ENCODE measurements at places on chromosomes 7 and 10.

DNA sequence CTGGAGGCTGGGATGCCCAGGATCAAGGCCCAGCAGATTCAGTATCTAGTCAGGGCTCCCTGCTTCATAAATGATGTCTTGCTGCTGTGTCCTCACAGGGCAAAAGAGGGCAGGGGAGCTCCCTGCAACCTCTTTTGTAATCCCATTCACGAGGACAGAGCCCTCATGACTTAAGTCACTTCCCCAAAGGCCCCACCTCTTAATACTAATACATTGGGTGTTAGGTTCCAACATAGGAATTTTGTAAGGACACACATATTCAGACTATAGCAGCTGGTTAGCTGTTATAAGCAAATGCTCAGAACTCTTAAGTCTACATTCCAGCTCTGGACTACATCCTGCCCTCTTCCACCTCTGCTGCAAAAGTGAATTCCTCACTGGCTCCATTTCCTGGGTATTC, 63.0 kb downstream of the VOPP1 start:
- DNase-seq, result no peak

DNA sequence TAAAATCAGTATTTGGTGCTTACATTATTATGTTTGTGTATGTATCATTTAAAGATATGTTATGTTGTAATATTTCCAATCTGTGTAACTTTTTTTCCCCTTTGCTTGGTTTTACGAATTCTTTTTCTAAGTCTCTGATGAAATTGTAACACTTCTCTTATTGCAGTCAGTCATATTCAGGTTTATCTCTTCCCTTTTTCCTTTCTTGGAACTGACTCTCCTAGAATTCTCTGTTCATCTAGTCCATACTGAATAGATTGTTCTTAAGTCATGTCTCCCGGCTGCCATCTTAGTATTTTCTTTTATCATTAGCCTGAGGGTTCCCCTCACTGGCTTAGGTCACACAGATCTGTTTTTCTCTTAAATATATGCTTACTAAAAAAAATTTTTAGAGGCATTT, 44.6 kb downstream of the PHTF2 start:
- no peak for DNase-seq

DNA sequence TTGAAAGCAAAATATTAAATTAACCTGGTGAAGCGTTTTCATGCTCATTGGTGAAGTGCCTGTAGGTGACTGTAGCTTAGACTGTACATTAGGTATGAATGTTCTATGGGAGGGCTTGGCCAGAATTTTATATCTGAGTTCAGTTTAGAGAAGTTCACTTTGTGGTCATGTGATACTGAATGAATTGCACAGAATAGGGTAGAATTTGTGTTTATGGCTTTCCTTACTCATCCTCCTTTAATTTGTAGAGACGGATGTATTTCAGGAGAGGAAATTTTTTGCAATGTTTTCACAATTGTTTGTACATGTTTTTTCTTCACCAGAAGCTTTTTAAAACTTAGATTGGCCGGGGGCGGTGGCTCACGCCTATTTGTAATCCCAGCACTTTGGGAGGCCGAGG, 32.3 kb downstream of the REEP3 start:
- DNase-seq, result no peak

DNA sequence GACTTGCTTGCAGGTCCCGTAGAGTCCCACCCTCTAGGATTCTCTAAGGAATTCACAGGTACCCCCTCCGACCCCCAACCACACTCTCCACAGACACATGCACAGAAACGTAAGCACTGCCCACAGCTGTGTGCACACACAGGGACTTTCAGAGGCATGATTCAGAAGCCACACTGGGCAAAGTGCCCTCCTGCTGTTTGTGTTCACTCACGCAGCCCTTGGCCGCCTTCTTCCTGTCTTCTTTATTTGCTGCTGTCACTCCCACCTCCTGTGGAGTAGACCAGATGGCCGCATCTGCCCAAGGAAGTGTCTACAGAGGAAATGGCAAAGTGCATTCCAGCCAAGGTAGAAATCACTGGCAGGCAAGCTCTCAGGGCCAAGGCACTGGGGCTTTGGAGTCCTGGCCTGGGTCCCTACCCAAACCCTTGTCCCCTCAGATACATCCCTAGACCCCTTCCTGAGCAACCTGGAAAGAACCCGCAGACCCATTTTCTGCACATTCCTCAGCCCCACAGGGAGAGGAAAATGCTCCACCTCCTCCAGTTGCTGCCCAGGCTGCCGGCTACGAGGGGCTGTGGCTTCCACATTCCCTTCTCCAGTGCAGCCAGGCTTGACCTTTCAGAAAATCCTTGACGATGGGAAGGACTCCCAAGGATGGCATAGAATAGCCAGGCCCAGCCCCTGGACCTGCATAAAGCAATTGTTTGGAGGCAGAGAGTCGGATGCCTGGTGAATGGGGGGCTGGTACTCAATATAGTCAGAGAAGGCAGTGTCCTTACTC, 21.6 kb upstream of the GIMAP8 start:
- no peak for DNase-seq

DNA sequence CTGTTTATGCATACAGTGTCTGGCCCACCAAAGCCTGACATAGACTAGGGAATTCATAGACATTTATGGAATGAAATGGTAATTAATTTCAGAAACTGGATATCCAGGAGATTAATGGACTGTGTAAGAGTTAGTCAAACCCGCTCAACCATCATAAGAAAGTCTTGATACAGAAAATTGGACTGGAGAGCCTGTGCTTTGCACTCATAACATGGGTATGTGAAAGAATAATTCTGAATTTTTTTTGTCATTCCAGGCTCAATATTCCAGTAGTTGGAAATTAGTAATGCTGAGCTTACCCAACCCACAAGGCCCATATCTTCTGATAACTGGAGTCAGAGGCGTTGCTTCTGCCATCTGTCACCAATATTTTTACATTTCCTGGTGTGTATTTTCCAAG, 799.7 kb upstream of the IGFBP3 start:
- DNase-seq, result no peak

DNA sequence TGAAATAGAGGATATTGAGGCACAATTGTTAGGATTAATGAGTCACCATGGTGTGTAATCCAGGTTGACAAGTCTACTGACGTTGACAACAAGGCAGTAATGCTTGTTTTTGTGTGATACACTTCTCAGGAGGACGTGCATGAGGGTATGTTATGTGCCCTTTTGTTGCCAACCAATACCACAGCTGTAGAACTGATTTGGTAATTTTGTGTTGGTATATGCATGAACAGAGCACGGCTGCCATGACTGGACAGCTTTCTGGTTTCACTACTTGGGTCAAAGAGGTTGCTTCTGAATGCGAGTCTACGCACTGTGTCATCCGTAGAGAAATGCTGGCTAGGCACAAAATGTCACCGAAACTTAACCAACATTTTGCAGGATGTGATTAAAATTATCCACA, 32.9 kb downstream of the PHTF2 start:
- DNase-seq, result no peak

- DNase-seq, result no peak
Measured at GRCh38 chr10:1782841-1783240, 45.5 kb upstream of the ADARB2 start.

DNA sequence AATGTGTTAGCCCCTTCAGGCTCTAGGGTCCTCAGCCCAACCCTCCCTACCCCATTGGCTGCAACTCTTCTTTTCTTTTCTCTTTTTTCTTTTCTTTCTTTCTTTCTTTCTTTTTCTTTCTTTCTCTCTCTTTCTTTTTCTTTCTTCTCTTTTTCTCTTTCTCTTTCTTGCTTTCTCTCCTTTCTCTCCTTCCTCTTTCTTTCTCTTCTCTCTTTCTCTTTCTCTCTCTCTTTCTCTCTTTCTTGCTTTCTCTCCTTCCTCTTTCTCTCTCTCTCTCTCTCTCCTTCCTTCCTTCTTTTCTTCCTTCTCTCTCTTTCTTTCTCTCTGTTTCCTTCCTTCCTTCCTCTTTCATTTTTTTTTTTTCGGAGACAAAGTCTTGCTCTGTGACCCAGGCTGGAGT, 458.9 kb downstream of the TYW1 start:
- no peak for DNase-seq

GRCh38 chr7:92720604-92721350, 115.6 kb downstream of the CDK6 start:
- DNase-seq, result no peak

- no peak for DNase-seq
Measured at GRCh38 chr10:29210266-29210868, 78.5 kb upstream of the LYZL1 start.

DNA sequence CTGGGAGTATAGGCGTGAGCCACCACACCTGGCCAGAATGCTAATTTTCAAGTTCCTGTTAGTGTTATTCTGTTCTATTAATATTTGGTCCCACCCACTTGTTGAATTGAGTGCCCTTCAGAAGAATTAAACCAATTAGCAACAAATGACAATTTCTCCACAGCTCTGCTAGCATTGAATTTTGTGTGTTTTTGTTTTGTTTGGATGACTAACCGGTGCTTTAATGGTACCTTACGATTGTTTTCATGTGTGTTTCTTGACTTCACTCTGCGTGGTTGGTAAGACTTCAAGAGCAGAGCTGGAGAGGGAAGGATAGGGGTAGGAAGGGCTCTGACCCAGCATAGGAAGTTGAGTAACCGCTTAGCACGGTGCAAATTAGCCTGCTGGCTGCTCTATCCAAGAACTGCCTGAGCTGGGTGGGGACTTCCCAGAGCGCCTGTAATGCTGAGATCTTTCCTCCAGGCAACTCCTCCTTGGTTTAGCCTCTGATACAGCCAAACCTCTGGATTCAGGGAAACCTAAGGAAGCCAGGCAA, 4.6 kb downstream of the ARPC1B start:
- no peak for DNase-seq

GRCh38 chr7:151626422-151627115, 106.9 kb upstream of the RHEB start:
- DNase-seq, result no peak

DNA sequence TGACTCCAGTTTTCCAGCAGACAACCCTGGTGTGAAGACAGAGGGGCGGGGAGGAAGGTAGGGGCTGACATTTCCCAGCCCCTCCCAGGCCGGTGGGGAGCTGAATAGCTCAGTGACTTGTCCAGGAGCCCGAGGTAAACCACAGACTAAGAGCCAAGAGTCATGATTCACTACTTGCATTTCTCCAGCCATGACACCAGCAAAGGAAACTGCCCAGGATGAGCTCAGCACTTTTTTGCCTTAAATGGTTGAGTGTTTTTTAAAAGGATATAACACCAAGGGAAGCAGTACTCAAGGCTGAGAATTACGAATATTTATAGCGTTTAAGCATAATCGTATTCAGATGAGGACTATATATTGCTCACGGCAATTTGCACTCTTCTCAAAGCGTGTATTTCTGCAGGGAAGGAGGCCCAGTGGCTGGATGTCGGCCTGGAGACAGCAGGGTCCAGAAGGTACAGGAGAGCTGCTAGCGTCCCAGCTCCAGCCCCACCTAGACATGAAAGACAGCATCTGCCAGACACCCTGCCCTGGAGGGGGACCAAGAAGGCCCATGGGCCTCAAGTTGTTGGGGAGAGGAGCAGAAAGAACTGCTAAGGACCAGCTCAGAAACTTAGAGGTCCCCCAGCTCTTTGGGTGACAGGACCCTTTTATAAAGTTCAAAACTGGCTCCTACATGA, 141.4 kb downstream of the GRID1 start:
- DNase-seq, result no peak

GRCh38 chr10:11437391-11438142, 173.9 kb downstream of the USP6NL start:
- no peak for DNase-seq
